Mesothelial cell of epicardium (in vitro differentiated cells): ENCODE measurements at places on chromosomes 7 and 10. TPM values are rescaled to one million over a fixed set of nuclear protein-coding genes. Genes with fewer than 3 reads are reported as not detected.

DNA sequence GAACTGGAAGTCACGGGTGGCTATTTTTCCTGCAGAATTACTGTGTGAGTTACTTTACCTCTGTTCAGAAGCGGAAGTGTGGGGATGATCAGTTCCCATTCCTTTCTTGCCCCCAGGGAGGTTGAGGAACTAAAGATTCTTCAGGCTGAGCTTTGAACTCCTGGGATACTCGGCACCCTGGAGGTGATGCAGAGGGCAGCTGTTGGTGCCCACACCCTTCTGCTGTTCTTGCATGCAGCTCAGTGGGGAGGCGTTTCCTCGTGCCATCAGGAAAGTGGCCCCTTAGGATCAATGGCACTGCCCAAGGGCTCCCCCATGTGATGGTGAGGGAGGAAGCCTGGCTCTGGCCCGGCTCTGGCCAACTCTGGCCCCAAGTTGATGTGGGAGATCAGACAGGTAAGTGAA, 44.7 kb upstream of the MXI1 start:
- H3K4me3 ChIP-seq = no peak overlapping the region
- H3K27ac ChIP-seq = no peak overlapping the region
- H3K4me1 ChIP-seq = peaks cover 9% of the 10 kb centered on the region
- H3K36me3 ChIP-seq = no peaks in the 10 kb centered on the region
- DNase-seq = no peak

DNA sequence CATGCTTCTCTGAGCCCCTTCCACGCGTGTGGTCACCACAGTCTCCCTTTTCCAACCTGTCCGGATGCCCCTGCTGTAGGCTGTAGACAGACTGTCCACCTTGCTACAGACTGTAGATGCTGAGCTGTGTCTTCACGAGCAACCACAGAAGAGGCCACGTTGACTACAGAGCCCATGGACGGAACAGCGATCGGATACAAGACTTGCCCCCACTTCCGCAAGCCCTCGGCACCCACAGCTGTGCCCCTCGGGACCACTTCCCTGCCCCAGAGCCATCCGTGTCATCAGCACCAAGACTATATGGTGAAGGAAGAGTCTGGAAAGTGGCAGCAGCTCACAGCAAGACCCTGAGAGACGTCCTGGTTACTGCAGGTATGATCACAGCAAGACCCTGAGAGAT, 491.4 kb downstream of the DNAJB6 start:
- no peaks in the 10 kb centered on the region for H3K36me3 ChIP-seq
- no peak for DNase-seq
- no peak overlapping the region for H3K27ac ChIP-seq
- no peaks in the 10 kb centered on the region for H3K27me3 ChIP-seq
- H3K4me3 ChIP-seq = no peak overlapping the region
- H3K4me1 ChIP-seq = no peaks in the 10 kb centered on the region

- H3K4me1 ChIP-seq = peaks cover 67% of the 10 kb centered on the region
- H3K27me3 ChIP-seq = no peaks in the 10 kb centered on the region
- no peak overlapping the region for H3K4me3 ChIP-seq
Observed at GRCh38 chr7:116218051-116218645, 7.8 kb downstream of the TES start.

DNA sequence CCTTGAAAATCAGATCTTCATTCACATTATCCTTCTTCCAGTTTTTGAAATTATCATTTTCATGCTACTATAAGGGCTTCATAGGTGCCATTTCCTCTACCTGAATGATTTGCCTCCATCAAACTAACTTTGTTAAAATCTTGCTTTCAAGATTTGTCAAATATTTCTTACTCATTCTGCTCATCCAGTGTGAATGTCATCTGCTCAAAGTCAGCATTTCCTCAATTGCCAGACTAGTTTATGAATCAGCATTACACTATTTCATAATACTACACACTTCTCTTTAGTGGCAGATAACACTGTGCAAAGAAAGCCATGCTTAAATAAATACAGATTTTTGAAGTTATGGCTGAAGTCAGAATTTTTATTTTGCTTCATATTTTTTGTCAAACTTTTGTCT, 21.3 kb upstream of the LIPF start:
- H3K4me1 ChIP-seq = no peaks in the 10 kb centered on the region
- no peak overlapping the region for H3K27ac ChIP-seq
- H3K4me3 ChIP-seq = no peak overlapping the region

DNA sequence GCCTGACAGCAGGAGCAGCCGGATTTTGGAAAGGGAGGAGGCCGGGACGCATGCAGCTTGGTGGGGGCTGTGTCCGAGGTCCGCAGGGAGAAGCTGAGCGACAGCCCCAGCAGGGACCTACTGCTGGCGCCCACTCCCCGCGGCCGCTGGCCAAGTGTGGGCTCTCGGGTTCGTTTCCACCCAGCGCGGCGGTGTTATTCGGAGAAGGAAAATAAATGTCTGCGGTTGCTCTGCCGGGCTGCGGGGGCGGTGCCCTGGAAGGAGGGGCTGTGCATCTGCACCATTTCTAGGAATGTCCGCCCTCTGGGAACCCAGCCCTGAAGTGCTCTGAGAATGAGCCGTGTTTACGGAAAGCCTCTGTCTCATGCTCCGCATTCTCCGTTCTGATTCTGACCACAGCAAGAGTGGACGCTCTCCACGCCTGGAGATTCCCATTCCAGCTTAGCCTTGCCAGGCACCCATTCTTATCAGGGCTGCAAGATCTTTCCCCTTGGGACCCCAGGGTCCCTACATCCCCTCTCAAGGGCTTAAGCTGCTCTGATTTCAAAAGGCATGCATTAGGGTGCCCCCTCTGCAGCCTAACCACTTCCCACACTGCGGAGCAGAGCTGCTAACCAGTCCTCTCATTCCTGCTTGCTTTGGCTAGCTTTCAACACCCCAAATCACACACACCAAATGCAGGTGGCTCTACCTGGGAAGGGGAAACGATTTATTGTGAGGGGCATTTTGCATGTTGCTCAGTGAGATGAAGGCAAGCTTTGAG, 256.6 kb upstream of the GLI3 start:
- H3K4me3 ChIP-seq = peak overlapping the region; percentile 70
- H3K4me1 ChIP-seq = peaks cover 26% of the 10 kb centered on the region
- peak overlapping the region; percentile 88 for H3K27ac ChIP-seq
- DNase-seq = peak; percentile 51
- no peaks in the 10 kb centered on the region for H3K36me3 ChIP-seq
- H3K27me3 ChIP-seq = peaks cover 2% of the 10 kb centered on the region

- H3K27ac ChIP-seq = no peak overlapping the region
- peaks cover 3% of the 10 kb centered on the region for H3K36me3 ChIP-seq
Observed at GRCh38 chr7:7157177-7157886, 25.0 kb upstream of the C1GALT1 start.

- H3K27me3 ChIP-seq = peaks cover 2% of the 10 kb centered on the region
- no peak overlapping the region for H3K4me3 ChIP-seq
- DNase-seq = no peak
- no peaks in the 10 kb centered on the region for H3K36me3 ChIP-seq
- no peak overlapping the region for H3K27ac ChIP-seq
- peaks cover 21% of the 10 kb centered on the region for H3K4me1 ChIP-seq
Observed at GRCh38 chr7:14691034-14691433, 211.5 kb downstream of the DGKB start.

DNA sequence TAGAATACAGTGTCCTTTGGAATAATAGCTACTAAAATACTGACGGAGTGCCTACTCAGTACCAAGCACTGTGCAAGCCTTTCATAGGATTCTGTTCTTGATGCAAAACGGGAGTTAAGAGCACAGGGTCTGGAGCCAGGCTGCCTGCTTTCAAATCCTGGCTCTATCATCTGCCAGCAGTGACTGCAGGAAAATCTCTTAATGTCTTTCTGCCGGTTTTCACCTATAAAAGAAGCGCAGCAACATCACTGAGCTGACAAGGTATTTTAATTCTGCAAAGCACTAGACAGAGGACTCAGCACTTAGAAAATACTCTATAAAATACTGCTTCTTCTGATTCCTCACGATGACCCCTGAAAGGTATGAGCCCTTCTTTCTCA, 659 bp downstream of the FIGNL1 start:
- H3K27ac ChIP-seq = no peak overlapping the region
- H3K4me3 ChIP-seq = peak overlapping the region; percentile 82
- peaks cover 10% of the 10 kb centered on the region for H3K27me3 ChIP-seq
- no peak for DNase-seq

- H3K4me1 ChIP-seq = peaks cover 17% of the 10 kb centered on the region
- H3K36me3 ChIP-seq = no peaks in the 10 kb centered on the region
- H3K4me3 ChIP-seq = peak overlapping the region; percentile 65
Observed at GRCh38 chr7:141073173-141073640, 657 bp upstream of the TMEM178B start.

GRCh38 chr10:72133517-72133916, 45.2 kb upstream of the SPOCK2 start:
- H3K27me3 ChIP-seq = no peaks in the 10 kb centered on the region
- H3K4me1 ChIP-seq = no peaks in the 10 kb centered on the region
- H3K4me3 ChIP-seq = no peak overlapping the region

- H3K4me1 ChIP-seq = peaks cover 7% of the 10 kb centered on the region
- H3K4me3 ChIP-seq = no peak overlapping the region
- H3K27me3 ChIP-seq = no peaks in the 10 kb centered on the region
- H3K27ac ChIP-seq = no peak overlapping the region
- peaks cover 6% of the 10 kb centered on the region for H3K36me3 ChIP-seq
- no peak for DNase-seq
Observed at GRCh38 chr10:101007099-101007711, 7.6 kb downstream of the LZTS2 start.

DNA sequence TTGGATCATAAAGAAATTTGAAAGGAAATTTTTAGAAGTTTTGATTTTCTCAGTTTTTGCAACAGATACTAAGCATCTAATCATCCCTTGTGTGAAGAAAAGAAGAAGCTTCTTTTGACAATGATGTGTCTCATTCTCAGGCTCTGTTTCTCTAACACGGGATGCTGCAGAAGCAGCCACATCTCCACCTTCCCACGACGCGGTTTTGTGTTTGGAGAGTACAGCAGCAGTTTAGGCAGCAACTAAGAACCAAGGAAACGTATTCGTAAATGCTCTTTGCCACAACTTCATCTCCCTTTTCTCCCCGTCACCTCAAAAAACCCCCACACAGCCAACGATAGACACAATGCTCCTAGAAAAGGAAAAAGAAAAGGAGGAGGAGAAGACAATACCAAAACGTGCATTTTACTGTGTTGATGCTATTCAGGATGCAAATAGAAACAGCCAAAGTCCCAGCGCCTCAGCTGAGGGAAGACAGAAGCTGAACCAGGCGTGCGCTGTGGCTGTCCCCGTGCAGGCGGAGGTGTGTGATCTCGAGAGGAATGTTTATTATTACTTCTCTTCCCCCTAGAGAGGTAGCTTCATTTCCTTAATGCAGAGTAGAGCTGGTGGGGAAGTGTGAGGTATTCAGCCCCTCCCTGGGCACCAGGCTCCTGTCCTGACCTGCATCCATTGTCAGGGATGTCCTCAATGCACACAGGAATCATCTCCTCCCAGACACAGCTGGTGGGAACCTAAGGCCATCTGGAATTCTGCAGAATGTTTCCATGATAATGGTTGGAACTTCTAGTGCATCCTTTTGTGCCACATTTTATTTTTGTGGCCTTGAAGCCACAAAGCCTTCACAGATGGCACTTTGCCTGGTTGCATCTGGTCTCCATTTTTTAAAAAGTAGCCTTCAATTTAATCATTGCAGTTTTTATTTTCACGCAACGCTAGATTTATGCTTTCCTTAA, 174.6 kb upstream of the KLF6 start:
- no peaks in the 10 kb centered on the region for H3K36me3 ChIP-seq
- no peak overlapping the region for H3K27ac ChIP-seq
- peaks cover 4% of the 10 kb centered on the region for H3K4me1 ChIP-seq
- no peak overlapping the region for H3K4me3 ChIP-seq

- H3K36me3 ChIP-seq = peaks cover 4% of the 10 kb centered on the region
- peak; percentile 49 for DNase-seq
- H3K4me3 ChIP-seq = no peak overlapping the region
- H3K27me3 ChIP-seq = no peaks in the 10 kb centered on the region
- H3K4me1 ChIP-seq = peaks cover 20% of the 10 kb centered on the region
- H3K27ac ChIP-seq = no peak overlapping the region
Observed at GRCh38 chr7:120805636-120806388, 52.1 kb downstream of the TSPAN12 start.

- no peak overlapping the region for H3K4me3 ChIP-seq
- no peaks in the 10 kb centered on the region for H3K36me3 ChIP-seq
- H3K27ac ChIP-seq = no peak overlapping the region
- H3K4me1 ChIP-seq = no peaks in the 10 kb centered on the region
Observed at GRCh38 chr10:89888321-89889070, 187.1 kb downstream of the KIF20B start.

DNA sequence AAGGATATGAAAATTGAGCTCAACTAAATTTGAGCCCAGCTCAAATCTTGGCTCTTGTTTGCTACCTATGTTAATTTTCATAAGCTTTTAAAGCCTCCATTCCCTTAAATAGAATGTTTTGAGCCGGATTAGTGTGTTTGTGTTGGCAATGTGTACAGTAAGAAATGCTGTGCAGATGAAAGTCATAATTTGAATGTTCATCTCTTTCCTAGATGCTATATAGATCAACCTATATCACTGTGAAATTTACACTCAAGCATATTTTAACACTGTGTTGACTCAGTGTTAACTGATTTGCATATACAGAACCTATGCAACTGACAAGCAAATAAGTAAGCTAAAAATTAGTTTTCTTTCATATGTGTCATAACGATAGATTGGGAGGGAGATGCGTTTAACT, 272.5 kb downstream of the TFEC start:
- H3K4me1 ChIP-seq = peaks cover 2% of the 10 kb centered on the region
- no peak overlapping the region for H3K27ac ChIP-seq
- H3K4me3 ChIP-seq = no peak overlapping the region
- H3K27me3 ChIP-seq = no peaks in the 10 kb centered on the region
- H3K36me3 ChIP-seq = no peaks in the 10 kb centered on the region

DNA sequence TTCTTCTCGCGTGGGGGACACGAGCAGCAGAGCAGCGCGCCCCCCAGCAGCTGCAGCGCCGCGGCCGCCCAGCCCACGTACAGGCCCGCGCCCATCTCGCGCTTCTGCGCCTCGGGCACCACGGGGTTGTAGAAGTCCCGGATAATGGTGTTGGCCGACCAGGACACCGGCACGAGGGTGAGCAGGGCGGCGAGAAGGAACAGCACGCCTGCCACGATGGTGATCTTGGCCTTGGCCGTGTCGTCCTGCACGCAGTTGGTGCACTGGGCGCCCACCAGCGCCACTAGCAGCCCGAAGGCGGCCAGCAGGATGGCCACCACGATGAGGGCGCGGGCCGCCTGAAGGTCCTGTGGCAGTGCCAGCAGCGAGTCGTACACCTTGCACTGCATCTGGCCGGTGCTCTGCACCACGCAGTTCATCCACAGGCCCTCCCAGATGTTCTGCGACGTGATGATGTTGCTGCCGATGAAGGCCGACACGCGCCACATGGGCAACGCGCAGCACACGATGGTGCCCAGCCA, 529 bp downstream of the CLDN3 start:
- no peak for DNase-seq
- H3K4me1 ChIP-seq = peaks cover 6% of the 10 kb centered on the region
- no peaks in the 10 kb centered on the region for H3K36me3 ChIP-seq
- peaks cover 36% of the 10 kb centered on the region for H3K27me3 ChIP-seq
- peak overlapping the region; percentile 59 for H3K4me3 ChIP-seq

The SLC18A3 gene
- 0.18 to 0.34 TPM (median 0.18 TPM) in 3 replicates for total RNA-seq

The ACTA2 gene
- total RNA-seq = 126 to 133 TPM (median 126 TPM) in 3 replicates

The CAV2 gene
- total RNA-seq = 8.5 to 10.8 TPM (median 8.9 TPM) in 3 replicates

The SEC61G gene
- 106 to 110 TPM (median 107 TPM) in 3 replicates for total RNA-seq

The HNRNPF gene
- 163 to 169 TPM (median 165 TPM) in 3 replicates for total RNA-seq

The JAKMIP3 gene
- 1.2 to 1.4 TPM (median 1.3 TPM) in 3 replicates for total RNA-seq

The STEAP4 gene
- 0.09 to 0.18 TPM (median 0.16 TPM) in 3 replicates for total RNA-seq

The WEE2 gene
- total RNA-seq = 0.09 TPM in 1 of 3 replicates, not detected in the others

The SPDYE6 gene
- total RNA-seq = not detected in 3 replicates

The NSUN5 gene
- 18.6 to 20.5 TPM (median 19.8 TPM) in 3 replicates for total RNA-seq

The PSD gene
- 12.4 to 14.3 TPM (median 13.4 TPM) in 3 replicates for total RNA-seq

The GIMAP6 gene
- total RNA-seq = not detected in 3 replicates

The PDE6C gene
- not detected in 3 replicates for total RNA-seq
